ENCODE measurements at places on chromosomes 1 and 21.
A peak's percentile ranks its signal among the peaks of the same experiment; 100 is the strongest.

GRCh38 chr21:36517366-36518075 is 37.6 kb upstream of the CLDN14 start:
- DNase-seq = no peak

- DNase-seq = no peak
These were observed 69.1 kb downstream of the HSF2BP start for GRCh38 chr21:43590194-43590593.

DNA sequence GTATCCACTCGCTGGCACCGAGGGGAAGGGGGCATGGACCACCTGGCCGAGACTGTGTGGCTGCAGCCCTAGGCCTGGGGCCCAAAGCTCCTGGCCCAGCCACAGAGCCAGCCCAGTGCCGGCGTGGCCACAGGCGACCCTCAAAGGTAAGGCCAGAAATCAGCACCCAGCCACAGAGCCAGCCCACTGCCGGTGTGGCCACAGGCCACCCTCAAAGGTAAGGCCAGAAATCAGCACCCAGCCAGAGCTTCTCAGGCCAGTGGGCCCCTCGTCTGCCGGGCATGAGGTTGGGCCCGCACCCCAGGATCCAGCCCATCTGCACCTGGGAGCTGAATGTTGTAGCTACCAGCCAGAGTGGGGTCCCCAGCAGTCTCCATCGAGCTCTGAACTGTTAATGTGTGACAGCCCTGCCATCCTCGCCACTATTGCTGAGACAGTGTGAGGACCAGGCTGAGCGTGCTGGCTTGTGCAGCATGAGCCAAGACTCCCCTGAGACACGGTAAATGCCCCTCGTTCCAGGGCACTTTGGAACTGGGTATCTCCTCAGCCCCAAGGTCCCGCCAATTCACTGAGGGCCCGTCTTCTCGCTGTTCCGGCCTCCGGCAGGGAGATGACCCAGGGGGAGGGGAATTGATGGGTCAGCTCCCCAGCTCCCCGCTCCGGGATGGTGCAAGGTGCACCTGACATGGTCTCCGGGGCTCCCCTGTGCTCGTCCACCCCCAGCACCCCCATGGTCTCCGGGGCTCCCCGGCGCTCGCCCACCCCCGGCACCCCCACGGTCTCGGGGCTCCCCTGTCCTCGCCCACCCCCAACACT is 4.7 kb upstream of the FTCD start:
- no peak for DNase-seq

- DNase-seq = no peak
These were observed 30.3 kb downstream of the TCP10L start for GRCh38 chr21:32554832-32555638.

- peak; percentile 48 for DNase-seq
These were observed 147.8 kb downstream of the TOMM20 start for GRCh38 chr1:234980645-234981396.

DNA sequence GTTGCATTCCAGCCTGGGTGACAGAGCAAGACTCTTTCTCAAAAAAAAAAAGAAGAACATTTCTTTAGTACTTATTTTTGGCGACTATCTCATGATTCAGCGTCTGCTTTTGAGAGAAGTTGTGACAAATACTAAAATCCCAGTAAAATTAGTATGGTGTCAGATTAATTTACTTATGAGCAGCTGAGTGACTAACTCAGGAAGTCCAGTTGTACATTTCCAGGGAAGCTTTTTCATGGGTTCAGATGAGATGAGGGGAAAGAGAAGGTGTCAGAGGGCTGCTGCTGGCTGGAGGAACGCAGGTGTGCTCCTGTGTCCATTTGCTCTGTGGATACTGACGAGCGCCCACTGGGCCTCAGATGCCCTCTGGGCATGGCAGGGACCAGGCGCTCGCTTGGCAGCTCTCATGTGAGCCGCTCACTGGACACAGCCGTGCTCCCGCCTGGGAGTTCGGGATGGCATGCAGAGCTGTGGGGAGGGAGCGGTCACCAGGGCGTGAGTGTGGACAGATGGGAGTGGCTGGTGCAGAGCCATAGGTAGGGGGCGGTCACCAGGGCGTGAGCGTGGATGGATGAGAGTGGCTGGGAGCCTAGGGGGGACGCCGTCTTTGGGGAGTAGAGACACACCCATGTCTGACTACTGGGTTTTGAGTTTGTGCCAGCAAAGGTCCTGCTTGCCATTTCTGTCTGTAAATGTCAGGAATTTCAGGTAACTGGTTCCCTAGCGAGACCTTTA is 55.0 kb downstream of the ADARB1 start:
- no peak for DNase-seq

GRCh38 chr1:46749404-46749803 is 30.5 kb upstream of the EFCAB14 start:
- no peak for DNase-seq

DNA sequence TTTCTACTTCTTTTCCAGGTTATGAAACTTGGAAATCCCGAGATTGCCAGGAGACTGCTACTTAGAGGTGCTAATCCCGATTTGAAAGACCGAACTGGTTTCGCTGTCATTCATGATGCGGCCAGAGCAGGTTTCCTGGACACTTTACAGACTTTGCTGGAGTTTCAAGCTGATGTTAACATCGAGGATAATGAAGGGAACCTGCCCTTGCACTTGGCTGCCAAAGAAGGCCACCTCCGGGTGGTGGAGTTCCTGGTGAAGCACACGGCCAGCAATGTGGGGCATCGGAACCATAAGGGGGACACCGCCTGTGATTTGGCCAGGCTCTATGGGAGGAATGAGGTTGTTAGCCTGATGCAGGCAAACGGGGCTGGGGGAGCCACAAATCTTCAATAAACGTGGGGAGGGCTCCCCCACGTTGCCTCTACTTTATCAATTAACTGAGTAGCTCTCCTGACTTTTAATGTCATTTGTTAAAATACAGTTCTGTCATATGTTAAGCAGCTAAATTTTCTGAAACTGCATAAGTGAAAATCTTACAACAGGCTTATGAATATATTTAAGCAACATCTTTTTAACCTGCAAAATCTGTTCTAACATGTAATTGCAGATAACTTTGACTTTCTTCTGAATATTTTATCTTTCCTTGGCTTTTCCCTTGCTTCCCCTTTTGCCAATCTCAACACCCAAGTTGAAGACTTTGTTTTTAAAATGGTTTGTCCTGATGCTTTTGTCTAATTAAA is 4.0 kb downstream of the CDKN2C start:
- DNase-seq = no peak

GRCh38 chr1:26278724-26279455 is 996 bp upstream of the SH3BGRL3 start:
- DNase-seq = no peak

DNA sequence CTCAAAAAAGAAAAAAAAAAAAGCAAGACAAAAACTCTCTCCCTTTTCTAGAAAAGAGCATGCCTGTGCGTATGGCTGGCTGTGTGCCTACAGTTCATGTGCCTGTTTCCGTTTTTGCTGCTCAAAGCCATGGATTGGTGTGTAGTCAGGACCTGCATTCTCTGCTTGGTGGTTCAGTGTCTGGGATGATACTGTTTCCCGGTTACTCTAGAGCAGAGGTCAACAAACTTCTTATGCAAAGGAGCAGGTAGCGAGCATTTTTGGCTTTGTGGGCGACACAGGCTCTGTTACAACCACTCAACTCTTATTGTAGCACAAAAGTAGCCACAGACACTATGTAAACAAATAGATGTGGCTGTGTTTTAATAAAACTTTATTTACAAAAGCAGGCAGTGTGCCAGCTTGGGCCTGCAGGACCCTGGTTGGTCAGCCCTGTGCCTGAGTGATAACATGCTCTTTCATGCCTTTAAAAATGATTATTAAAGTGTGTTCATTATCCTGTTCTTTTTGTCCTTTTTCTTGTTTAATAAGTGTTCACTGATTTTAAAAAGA is 524.2 kb downstream of the KIF26B start:
- no peak for DNase-seq

GRCh38 chr21:35216996-35217395 is 167.9 kb upstream of the RUNX1 start:
- no peak for DNase-seq

GRCh38 chr1:1013922-1014648 is 788 bp downstream of the ISG15 start:
- no peak for DNase-seq

- no peak for DNase-seq
These were observed 300 bp downstream of the USP24 start for GRCh38 chr1:55214934-55215193.

GRCh38 chr1:83573776-83574175 is 425.2 kb downstream of the TTLL7 start:
- no peak for DNase-seq

- no peak for DNase-seq
These were observed 62.1 kb downstream of the LRRN2 start for GRCh38 chr1:204623365-204623893.

- DNase-seq = no peak
These were observed 42.3 kb downstream of the NVL start for GRCh38 chr1:224287714-224288113.

GRCh38 chr1:200362421-200362820 is 47.4 kb downstream of the ZNF281 start:
- DNase-seq = no peak

GRCh38 chr1:111704776-111705175 is 34.4 kb downstream of the INKA2 start:
- no peak for DNase-seq

DNA sequence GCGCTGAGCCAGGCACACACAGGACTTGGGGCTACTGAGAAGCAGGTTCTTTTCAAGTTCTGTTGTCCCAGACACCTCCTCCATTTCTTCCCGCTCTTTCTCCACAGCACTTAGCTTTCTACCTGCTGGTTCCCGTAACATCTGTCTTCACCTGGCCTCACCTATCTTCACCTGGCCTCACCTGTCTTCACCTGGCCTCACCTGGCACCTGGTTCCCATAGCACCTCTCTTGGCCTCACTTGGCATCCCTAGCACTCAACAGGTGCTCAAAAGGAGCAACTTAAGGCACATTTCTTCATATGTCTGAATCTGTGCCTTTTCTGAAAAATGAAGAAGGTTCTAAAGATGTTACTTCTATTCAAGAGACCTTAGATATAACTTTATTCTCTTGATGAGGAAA is 10.4 kb downstream of the KCNK1 start:
- DNase-seq = no peak

- DNase-seq = no peak
These were observed 143.5 kb downstream of the C1orf94 start for GRCh38 chr1:34320053-34320669.

GRCh38 chr1:80441664-80442063 is 1359.1 kb upstream of the ADGRL2 start:
- no peak for DNase-seq

DNA sequence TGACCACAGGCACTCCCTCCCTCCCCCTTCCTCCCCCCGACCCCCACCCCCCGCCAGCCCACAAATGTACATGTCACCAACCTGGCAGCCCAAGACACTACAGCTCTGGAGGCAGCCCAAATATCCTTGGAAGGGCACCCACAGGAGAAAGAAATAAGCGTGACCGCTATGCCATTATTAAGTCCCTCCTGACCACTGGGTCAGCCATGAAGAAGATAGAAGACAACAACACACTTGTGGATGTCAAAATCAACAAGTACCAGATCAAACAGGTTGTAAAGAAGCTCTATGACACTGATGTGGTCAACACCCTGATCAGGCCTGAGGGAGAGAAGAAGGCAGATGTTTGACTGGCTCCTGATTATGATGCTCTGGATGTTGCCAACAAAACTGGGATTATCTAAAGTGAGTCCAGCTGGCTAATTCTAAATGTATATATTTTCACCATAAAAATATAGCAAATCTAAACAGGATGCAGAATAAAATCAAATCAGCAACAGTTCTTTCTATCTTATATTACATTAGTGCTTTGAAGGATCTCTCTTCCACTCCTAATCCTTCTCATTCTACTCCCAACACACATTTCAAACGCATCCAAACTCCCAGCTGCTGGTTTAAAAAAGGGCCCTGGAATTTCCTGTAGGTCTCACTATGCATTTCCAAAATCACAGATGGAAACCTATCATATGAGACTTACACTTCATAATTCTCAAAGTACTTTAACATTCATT is 77.4 kb upstream of the SLFNL1 start:
- no peak for DNase-seq

DNA sequence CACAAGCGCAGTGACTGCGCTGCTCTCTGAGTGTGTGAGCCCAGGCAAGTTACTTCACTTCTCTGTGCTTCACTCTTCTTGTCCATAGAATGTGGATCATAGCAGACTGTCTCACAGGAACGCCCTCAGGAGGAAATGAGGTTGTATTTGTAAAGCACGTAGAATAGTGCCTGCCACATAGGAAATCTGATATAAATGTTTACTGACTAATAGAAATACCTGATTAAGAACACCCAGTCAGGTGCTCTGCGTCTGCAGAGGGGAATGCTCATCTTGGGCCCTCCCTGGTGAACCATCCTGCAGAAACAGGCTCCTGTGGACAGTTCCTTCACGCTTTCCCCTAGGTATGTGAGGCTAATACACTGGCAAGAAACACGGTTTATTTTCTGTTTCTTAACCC is 100.3 kb downstream of the BEND5 start:
- no peak for DNase-seq

DNA sequence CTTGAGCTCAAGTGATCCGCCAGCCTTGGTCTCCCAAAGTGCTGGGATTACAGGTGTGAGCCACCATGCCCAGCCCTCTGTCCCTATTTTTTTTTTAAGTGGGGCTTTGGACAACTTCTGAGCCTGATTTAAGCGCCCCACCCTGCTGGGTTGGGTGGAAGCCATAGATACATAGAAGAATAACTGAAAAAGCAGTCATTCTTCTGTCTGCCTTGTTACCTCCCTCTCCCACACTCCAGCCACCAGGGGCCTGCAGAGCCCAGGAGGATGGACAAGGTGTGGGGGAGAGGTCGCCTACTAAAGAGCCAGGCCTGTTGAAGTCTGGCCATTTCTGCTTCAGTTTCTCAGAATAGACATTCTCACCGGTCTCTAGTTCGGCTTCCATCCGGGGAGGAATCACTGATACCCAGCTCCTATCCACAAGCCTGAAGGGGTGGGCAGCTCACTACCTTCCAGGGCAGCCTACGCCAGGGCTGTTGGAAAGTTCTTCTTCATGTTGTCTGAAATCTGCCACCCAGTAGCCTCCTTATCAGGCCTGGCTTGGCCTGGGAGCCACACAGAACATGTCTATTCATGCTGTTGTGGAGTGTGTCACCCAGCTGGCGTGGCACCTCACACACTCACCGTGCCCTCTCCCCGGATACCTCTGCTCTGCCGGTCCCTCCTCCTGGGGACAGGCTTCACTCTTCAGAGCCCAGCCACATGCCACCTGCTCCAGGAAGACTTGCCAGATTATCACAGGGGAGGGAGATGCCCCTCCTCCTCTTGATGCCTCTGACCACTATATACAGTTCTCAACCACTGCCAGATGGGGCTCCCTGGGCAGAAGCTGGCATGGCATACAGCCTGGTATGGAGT is 27.7 kb downstream of the KNCN start:
- DNase-seq = no peak

Measured in stimulated activated CD4-positive, alpha-beta T cell treated with anti-CD3 and anti-CD28 coated beads, Interleukin-1b, Interleukin-23, amount 100 ng/mL, for 1 hour (primary cell).